ENCODE measurements at places on chromosomes 12 and 14. TPM values are rescaled to one million over a fixed set of nuclear protein-coding genes. Genes with fewer than 3 reads are reported as not detected.

GRCh38 chr12:76250256-76250655 lies 98.0 kb downstream of the BBS10 start:
- no peak for DNase-seq

DNA sequence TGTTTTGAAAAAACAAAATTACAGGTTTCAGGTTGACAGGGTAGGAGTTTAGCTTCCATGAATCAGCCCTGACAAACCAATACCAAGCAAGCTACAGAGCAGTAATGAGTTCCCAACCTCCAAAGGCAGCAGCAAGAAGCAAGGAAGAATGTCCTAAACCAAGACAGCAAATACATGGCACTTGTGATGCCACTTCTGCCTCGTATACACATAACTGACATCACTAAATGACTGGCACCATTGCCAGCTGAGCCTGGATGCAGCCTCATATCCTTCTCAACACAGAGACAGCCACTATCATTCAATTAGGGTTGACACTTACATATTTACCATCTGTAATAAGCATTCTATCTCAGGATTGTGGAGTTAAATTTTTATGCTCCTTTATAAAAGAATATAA lies 35.0 kb upstream of the MDM1 start:
- DNase-seq: no peak

DNA sequence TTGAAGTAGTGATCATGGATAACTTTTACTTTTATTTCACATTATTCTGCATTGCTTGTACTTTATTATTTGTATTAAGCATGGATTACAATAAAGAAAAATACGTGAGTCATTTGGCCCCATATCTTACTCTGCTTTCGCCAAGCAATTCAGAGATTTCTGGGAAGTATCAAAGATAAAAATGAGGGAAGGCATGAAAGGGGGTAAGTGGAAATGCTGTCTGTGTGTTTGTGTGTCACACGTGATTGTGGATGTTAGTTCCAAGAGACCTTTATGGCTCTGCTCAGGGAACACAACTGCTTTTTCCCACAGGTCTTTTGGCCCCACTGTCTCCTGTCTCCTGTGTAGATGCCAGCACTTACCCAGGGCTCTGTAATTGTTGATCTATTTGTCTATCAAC lies 10.5 kb downstream of the NID2 start:
- DNase-seq: no peak

DNA sequence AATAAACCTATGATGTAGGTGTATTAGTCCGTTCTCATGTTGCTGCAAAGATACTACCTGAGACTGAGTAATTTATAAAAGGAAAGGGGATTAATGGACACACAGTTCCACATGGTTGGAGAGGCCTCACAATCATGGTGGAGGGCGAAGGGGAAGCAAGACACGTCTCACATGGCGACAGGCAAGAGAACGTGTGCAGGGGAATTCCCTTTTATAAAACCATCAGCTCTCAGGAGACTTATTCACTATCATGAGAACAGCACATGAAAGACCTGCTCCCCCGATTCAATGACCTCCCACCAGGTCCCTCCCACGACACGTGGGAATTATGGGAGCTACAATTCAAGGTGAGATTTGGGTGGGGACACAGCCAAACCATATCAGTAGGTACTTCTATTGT lies 58.7 kb upstream of the DICER1 start:
- no peak for DNase-seq

DNA sequence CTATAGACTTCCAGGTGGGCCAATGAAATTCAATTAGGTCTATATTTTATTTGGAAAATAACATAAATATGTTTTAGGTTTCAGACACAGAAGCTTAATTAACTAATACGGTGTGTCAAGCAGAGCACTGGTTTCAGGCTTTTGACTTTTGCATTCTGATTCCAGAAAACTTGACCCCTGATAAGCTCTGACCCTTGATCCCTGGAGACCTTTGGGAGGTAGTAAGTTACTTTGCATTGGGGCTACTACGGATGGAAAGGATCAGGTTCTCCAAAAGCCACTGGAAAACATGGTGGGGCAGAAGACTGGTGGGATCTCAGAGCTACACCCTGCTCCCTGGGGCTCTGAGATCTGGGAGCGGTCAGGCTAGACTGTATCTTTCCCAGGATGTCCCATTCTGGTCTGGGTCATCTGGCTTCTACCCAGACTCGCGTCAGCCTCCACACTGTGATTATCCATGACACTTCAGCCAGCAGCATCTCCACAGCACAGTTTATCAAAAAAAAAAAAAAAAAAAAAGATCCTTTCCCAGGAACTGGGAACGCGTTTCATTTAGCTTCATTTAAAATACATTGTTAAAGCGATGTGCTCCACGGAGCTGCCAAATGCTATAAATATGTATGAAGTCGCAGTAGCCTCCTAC lies 17.8 kb upstream of the EMP1 start:
- DNase-seq: no peak

DNA sequence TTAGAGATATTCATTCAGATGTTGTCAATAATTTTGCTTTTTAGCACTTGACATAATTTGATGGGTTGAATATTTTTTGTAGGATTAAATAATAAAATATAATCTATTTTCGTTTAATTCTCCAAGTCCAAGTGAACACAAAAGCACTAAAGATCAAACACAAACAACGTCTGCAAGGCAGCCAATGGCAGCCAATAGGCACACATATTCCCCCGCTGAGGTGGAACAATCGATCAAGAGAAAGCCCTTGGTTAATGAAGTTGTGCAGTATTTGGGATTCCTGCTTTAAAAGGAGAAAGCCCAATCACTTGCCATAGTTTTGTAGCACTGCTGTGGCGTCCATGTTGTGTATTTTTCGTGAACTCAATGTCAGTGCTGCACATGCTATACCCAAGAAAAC lies 1.5 kb downstream of the DHRS7 start:
- DNase-seq: no peak

DNA sequence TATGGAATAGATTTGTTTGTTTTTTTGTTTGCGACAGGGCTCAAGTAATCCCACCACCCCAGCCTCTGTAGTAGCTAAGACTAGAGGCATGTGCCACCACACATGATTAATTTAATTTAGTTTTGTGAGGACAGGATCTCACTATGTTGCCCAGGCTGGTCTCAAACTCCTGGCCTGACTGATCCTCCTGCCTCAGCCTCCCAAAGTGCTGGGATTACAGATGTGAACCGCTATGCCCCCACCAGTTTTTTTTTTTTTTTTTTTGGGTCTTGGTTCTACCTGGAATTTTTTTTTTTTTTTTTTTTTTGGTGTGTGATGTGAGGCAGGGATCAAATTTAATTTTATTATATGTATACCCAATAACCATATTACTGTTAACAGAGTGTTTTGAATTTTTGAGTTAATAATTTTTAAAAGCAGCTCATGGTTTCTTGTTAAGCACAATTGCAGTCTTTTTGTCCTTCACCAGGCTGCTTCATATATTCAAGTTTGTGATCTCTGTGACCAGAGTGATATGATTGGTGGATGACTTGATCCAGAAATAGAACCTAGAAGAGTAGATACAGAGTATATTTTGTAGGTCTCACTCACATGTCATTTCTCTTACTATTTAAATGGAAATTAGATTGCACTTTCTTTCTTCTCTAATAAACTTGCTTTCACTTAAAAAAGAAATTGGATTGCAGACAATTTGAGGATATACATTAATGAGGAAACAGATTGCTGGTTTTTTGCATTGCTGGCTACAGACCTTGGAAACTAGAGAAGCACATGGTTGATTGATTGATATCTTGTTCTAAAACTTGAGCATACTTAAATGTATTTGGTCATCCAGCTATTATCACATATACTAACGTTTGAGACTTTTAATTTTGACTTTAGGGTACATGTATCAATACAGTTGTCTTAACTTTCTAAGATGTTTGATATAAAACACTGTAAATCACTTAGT lies 13.2 kb downstream of the ADIPOR2 start:
- no peak for DNase-seq

DNA sequence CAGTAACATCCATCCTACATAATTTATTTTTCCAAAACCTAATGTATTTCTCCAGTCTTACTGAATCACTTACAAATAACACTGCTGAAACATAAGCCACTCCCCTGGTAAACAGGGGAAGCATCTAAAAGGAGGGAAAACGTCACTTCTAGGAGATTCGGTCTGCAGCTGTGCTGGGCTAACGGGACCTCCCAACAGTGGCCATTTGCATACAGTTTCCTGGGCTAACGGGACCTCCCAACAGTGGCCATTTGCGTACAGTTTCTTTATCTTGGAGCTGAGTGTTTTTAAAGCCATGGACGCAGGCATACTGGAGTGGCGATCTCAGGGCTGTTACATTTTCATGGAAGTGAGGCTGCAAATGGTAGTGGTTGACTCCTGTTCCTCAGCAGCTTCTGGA lies 242.9 kb downstream of the TMEM132D start:
- no peak for DNase-seq

DNA sequence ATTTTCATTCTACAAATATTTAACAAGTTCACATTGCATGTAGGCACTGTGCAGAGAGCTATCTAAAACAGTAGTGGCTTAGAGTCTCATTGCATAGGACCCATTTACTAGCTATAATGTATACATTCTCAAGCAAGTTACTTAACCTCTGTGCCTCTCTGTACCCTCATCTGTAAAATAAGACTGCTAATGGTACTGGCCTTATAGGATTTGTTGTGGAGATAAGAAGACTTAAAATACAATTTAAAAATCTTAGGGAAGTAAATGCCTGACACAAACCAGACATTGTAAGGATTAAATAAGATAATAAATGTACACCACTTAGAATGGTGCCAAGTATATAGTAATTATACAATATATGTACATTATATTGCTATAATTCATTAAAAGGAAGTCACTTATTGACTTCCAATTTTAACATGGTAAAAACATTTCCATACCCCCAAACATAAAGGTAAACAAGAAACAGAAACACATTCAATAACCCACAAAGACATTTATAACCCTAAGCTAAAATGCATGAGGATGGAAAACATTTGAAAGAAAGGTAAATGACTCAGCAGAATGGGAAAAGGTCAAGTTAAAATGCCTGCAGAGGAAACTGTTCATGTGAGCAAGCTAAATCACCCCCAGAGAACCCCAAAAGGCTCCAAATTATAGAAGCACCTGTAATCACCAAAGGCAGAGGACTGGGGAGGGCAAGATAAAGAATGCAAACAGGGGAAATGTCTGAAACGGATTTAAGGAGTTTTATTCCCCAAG lies 30.8 kb downstream of the RPS6KA5 start:
- no peak for DNase-seq

DNA sequence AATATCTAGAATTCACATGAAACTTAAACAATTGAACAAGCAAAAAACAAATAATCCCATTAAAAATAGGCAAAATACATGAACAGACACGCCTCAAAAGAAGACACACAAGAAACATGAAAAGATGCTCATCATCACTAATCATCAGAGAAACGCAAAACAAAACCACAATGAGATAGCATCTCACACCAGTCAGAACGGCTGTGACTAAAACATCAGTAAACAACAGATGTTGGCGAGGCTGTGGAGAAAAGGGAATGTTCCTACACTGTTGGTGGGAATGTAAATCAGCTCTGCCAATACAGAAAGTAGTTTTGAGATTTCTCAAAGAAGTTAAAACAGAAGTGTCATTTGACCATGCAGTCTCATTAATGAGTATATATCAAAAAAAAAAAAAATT lies 121.3 kb downstream of the PTPRO start:
- no peak for DNase-seq

- DNase-seq: no peak
These were observed 28.6 kb downstream of the DDX51 start for GRCh38 chr12:132115500-132115899.

DNA sequence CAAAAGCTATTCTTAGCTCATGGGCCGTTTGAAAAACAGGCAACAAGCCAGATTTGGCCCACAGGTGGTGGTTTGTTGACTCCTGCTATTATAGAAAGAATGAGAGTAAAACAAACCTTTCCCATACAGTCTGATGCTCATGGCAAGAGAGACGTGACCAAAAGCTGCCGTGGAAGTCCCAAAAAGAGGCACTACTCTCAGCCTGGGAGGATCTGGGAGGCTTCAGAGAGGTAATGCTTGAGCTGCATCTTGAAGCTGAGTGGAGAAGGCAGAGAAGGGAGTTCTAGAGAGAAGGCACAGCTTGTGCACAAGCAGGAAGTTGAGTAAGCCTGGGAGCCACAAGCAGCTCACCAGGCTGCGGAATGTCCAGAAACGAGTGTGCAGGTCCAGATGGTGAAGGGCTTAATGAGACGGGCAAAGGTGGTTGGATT lies 9.6 kb downstream of the PLXNC1 start:
- no peak for DNase-seq

DNA sequence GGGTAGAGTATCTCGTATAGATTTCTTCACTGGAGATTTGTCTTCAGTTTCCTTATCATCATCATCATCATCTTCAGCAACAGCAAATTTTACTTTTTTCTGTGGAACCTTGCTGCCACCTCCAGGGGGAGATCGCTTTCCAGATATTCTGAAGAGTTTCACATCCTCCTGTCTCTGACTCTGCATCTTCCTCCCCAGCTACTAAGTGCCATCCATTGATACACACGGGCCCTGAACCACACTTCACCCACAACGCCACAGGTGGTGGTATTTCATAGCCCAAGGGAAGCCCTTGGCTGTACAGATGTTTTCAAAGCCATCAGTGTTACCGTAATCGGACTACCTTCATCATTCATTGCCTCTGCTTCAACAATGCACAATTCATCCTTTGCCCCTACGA lies 82.2 kb downstream of the PPP2R5C start:
- DNase-seq: no peak

GRCh38 chr14:33938131-33938949 lies 12.5 kb downstream of the EGLN3 start:
- peak; percentile 41 for DNase-seq

- peak; percentile 92 for DNase-seq
These were observed 3.2 kb upstream of the AMIGO2 start for GRCh38 chr12:47082796-47083621.

DNA sequence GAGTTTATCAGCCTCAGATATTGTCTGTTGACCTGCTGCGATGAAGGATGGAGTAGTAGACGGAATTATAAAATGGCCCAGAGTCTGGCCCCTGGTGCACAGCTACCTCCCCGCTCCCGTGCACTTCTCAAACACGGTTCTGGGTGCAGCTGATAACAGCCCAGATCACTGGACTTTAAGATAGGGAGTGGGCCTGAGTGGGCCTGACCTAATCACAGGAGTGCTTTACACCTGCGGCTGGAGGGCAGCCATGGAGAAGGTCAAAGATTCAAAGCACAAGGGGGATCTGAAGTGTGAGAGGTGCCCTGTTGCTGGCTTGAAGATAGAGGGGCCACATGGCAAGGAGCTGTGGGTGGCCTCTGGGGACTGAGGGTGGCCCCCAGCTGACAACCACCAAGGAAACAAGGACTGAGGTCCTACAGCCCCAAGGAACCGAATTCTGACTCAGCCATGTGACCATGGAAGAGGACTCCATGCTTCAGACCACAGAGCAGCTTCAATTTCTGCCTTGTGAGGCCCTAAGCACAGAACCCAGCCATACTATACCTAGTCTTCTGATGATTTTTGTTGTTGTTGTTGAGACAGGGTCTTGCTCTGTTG lies 113.4 kb downstream of the ZNF664 start:
- DNase-seq: no peak

- no peak for DNase-seq
These were observed 25.0 kb downstream of the FGD6 start for GRCh38 chr12:95192271-95192670.

GRCh38 chr12:6959058-6959804 lies 8.1 kb downstream of the PTPN6 start:
- no peak for DNase-seq

The KRT2 gene
- total RNA-seq: 0.40 TPM

The RTN1 gene
- 2.4 TPM for total RNA-seq

The OR8S1 gene
- total RNA-seq: not detected

The C14orf180 gene
- not detected for total RNA-seq

The FOXG1 gene
- 1.8 TPM for total RNA-seq
